ENCODE measurements at places on chromosomes 11 and 22.

GRCh38 chr11:115300660-115301428, 203.4 kb downstream of the CADM1 start:
- no peak for DNase-seq

DNA sequence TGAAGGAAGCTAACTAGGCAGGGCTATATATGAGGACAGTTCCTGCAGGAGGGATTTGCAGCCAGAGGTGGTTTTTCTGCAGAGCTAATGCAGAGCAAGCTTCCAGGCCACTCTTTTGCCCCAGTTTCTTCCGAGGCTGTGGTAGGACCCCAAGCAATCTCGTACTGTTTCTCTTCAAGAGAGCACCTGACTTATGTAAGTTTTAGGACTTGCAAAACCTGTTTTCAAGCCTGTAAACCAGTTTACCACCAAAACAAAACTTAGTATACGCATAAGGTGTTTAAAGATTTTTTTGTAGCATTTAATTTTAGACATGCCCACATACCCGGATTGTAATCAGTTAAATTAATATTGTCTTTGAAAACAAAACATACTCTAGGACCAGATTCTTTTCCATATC, 7.7 kb upstream of the APLP2 start:
- no peak for DNase-seq

DNA sequence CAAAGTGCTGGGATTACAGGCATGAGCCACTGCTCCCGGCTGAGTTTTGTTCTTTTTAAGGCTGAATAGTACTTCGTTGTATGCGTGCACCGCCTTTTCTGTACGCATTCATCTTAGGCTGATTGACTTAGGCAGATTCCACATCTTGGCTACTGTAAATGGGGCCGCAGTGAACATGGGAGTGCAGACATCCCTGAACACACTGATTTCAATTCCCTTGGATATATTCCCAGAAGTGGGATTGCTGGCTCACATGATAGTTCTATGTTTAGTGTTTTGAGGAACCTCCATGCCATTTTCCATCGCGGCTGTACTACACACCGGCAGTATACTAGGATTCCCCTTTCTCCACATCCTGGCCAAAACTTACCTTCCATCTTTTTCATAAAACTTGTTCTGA, 10.4 kb upstream of the ZNF74 start:
- no peak for DNase-seq

DNA sequence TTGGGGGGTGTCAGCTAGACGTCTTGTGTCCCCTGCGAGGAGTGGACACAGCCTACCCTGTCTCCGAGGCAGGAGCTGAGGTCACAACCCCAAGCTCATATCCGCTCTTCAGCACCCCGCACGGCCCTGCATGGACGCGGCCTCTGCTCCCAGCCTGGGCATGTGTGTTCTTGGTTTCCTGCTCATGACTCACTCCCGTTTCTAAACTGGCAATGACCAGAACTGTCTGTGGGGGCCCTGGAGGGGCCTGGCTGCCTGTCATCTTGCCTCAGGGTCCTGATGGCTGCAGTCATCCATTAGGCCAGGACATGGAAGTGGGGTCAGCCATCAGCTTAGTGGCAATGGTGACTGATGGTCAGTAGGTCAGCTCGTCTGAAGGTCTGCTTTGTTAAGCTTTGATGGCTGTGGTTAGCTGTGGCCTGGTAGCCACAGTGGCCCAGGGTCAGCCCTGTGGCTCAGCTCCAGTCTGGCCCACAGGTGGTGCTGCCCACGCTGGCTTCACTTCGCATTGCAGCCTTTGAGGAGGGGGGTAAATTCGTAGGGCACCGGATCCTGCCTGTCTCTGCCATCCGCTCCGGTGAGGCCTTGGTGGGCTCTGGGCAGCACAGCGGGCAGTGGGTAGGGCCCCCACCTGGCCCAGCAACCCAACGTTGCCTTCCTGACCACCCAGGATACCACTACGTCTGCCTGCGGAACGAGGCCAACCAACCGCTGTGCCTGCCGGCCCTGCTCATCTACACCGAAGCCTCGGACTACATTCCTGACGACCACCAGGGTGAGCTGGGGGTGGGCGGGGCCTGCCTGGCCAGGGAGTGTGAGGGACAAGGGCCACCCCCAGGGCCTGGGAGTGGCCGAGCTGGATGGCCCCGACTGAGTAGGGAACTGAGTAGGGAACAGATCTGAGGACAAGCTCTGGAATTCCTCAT, 12.0 kb downstream of the PLCB3 start:
- DNase-seq: no peak

DNA sequence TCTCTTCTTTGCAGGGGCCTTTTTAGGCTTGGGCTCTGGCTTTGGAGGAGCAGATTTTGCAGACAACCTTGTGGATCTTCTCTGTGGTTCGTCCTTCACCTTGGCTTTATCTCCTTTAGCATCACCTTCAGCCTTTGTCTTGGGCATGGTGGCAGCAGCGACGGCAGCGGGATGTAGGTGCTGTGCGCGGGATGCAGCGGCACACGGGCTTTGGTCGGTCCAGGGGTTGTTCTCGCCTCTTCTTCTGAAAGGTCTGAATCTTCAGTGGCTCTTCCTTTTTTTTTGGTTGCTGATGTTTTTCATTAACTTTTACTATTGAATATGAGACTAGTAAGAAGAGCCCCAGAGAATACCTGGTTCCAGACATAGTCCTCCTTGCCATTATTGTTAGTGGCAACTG, 10.0 kb downstream of the MEI1 start:
- DNase-seq: no peak

GRCh38 chr22:48336339-48337060, 1491.2 kb downstream of the BRD1 start:
- DNase-seq: no peak

DNA sequence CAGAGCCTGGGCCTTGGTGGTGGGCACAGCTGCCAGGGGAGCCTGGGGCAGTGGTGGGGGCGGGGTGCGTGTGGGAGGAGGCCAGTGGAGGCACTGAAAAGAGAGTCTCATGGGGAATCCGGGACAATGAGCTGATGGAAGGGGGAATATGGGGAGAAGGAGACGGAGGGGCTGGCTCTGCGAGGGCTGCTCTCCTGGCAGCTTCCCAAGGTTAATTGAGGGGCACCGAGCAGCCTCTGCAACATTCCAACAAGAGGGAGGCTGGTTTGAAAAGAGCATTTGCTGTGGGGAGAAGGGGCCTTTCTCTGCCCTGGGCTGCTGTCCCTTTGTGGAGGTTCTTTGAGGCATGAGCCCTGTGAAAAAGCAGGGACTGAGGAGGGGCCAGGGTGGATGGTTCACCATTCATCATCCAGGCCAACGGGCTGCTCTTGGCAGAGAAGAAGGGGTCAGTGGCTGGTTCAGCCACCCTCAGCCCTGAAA, 9.4 kb upstream of the IGSF9B start:
- no peak for DNase-seq

DNA sequence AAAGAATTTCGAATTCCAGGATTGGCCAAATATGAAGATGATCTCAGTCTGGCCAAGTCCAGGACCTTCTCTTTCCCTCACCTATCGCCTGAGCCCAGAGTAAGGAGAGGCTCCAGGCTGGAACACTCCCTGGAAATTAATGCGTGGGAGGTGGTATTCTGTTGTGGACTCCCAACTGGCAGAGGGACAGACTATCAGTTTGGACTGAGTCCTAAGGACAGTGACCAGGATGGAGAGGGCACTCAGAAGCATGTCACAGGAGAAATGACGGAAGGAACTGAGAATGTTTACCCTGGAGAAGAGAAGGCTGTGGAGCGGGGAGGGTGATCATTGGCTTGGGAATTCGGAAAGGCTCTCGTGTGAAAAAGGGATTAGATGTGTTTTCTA, 84.4 kb downstream of the RPL27A start:
- no peak for DNase-seq

DNA sequence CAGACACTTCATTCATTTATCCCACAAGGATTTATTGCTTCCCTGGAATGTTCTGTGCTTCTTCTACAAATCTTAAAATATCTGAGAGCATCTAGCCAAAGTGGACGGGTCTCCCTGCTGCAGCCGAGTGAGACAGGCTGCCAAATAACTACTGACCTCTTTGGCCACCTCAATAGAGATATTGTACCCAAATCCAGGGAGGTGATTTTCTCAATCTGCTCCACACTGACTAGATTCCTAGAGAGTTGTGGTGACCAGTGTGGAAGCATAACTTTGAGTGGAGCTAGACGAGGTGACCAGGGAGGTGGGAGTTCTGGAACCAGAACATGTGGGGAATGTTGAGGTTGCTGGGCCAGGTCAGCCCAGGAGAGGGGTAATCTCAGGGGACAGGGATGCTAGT, 77.5 kb downstream of the THAP12 start:
- DNase-seq: no peak

GRCh38 chr22:23237201-23237798, 57.0 kb downstream of the BCR start:
- DNase-seq: no peak

- DNase-seq: no peak
Measured at GRCh38 chr22:38177926-38178604, 3.6 kb downstream of the PLA2G6 start.
